ENCODE measurements at places on chromosomes 16 and 17.

GRCh38 chr17:30199600-30199999 lies 35.9 kb downstream of the SLC6A4 start:
- no peak for DNase-seq

GRCh38 chr16:87603684-87604633 lies 1.7 kb downstream of the JPH3 start:
- DNase-seq, result no peak

GRCh38 chr17:34163123-34163522 lies 92.0 kb upstream of the CCL2 start:
- DNase-seq, result no peak

DNA sequence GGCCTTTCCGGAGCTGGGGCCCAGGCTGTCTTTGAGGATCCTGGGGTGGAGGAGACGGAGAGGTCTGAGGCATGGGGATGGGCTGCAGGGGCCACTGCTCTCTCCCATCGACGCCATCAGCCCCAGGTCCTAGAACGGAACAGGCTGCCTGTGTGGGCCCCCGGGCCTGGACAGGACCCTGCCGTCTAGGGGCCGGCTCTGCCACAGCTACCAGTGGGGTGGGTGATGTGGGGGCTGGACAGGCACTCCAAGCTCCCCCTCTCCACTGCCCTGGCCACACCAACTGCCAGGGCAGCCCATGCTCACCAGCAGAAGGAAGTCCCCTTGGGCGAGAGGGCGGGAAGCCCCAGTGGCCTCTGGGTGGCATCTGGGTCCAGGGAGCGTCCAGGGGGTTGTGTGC lies 37.8 kb downstream of the ENGASE start:
- DNase-seq, result no peak

GRCh38 chr16:65117811-65118448 lies 3.9 kb downstream of the CDH11 start:
- DNase-seq, result peak; percentile 67
